ENCODE measurements at places on chromosomes 3 and 15.

GRCh38 chr3:22372292-22373062 lies 621.5 kb upstream of the ZNF385D start:
- DNase-seq: peak; percentile 60

DNA sequence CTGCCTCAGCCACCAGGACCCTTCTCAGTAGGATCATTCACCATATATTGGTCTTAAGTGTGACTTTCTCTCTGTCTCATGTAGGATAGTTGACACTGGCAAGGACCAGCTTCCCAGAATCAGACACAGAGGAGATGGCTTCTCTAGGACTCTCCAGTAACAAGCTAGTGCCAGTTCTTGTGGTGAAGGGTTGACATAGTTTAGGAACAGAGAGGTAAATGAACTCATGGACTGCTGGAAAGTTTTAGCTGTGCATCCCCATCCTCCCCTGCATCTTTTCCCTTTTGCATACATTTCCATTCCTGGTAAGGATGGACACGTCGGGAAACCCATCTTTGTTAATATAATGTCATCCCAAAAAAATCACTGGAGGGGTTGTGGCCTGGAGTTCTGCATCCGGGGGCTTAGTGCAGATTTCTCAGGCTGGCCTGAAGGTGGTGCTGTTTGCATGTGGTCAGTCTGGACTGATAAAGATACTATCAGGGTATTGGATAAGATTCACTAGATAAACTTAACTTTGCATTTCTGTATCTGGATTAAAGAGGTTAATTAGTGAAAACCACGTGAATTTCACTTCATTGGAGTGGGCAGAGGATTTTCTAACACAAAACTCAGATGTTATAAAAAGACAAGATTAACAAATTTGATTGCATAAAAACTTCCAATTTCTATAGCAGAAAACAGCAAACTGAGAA lies 110.8 kb downstream of the TBC1D2B start:
- DNase-seq: no peak

DNA sequence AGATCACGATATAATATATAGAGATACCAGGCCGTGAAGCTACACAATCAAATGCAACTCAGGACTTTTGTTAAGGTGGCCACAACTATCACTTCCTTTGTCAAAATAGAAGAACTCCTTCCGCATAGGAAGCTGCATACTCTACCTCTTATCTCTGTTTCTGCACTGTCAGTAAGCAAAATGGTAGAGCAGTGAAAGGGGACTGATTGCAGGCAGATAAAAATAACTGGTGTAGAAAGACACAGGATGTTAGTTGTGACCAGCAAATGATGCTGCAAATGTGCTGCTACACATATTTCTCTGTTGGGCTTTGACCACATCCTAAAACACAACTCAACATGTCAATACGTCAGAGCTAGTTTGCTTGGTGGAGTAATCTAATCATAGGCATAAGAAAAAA lies 16.3 kb upstream of the TRAT1 start:
- no peak for DNase-seq

- no peak for DNase-seq
These were observed 273.3 kb downstream of the NSUN3 start for GRCh38 chr3:94336046-94336753.

GRCh38 chr15:66775127-66776105 lies 73.4 kb downstream of the SMAD6 start:
- DNase-seq: peak; percentile 88

GRCh38 chr3:87828046-87828445 lies 230.8 kb downstream of the CGGBP1 start:
- DNase-seq: no peak

GRCh38 chr3:98809557-98809956 lies 46.4 kb downstream of the ST3GAL6 start:
- no peak for DNase-seq

GRCh38 chr15:65829130-65829764 lies 37.2 kb upstream of the DENND4A start:
- DNase-seq: peak; percentile 47

DNA sequence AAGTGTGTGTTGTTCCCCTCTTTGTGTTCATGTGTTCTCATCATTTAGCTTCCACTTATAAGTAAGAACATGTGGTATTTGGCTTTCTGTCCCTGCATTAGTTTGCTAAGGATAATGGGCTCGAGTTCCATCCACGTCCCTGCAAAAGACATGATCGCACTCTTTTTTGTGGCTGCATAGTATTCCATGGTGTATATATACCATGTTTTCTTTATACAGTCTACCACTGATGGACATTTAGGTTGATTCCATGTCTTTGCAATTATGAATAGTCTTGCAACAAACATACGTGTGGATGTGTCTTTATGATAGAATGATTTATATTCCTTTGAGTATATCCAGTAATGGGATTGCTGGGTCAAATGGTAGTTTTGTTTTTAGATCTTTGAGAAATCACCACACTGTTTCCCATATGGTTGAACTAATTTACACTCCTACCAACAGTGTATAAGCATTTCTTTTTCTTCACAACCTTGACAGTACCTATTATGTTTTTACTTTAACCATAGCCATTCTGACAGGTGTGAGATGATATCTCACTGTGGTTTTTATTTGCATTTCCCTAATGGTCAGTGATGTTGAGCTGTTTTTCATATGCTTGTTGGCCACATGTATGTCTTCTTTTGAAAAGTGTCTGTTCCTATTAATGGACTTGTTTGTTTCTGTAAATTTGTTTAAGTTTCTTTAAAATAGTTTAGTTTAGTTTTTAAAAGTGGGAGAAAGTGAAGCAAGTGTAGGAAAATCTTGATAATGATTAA lies 21.9 kb upstream of the SLC30A4 start:
- DNase-seq: no peak

DNA sequence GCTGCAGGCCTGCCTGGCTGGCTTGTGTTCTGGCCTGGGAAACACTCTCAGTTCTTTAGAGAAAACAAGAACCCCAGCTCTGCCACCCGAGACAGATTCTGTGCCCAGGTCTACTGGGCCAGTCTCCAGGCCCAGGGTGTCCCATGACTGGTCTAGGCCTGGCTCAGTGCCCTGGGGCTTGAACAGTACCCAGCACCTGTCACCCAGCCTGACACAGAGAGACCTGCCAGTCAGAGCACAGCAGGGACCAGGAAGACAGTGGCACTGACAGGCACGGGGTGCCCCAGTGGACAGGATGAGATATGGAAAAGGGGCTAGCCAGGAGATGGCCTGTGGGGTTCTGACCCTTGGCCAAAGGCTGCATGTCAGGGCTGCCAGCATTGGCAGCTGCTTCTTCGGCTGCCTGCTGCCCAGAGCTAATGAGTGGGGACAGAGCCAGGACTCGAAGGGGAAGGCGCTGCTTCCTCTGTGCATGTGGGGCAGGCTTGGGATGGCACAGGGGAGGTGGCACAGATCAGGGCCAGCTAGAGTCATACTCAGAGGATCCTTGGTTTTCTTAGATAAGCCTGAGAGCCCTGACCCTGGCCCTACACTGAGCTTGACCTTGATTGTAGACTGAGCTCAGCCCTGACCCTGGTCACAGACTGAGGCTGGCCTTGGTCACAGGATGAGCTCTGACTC lies 15.1 kb downstream of the CCDC33 start:
- no peak for DNase-seq

- DNase-seq: peak; percentile 66
These were observed 14.5 kb upstream of the ONECUT1 start for GRCh38 chr15:52804526-52805081.

GRCh38 chr15:25703726-25704125 lies 159.4 kb downstream of the ATP10A start:
- no peak for DNase-seq

- DNase-seq: no peak
These were observed 1106.8 kb downstream of the IGSF11 start for GRCh38 chr3:117927825-117928224.

- no peak for DNase-seq
These were observed 59.9 kb downstream of the CCNL1 start for GRCh38 chr3:157100096-157100477.

DNA sequence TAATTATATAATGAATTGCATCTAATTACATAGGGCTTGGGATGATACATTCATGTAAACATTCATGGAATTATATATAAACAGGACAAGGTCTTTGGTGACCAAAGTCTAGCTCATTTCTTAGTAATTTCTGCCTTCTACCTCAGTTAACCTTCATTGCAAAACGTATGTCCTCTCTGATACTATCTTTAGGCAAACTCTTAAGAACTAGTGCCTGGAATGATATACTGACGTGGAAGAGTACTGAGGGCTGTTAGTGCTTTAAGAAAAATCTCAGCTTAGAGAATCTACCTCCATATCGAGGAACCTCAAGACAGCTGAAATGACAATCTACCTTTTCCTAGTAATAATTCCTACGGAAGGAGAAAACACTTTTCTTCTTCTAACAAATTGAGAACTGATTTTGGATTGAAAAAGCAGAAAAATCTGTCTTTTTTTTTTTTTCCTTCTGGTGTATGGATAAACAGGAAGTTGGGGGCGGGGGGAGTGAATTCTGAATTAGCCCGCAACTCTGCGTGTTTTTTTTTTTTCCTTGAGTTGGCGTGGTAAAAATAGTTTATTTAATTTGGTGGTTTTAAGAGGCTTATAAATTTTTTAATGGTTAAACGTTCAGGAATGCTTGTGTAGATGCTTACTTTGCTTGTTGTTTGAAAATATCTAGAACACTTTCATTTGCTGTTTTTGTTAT lies 43.2 kb downstream of the RARB start:
- no peak for DNase-seq

DNA sequence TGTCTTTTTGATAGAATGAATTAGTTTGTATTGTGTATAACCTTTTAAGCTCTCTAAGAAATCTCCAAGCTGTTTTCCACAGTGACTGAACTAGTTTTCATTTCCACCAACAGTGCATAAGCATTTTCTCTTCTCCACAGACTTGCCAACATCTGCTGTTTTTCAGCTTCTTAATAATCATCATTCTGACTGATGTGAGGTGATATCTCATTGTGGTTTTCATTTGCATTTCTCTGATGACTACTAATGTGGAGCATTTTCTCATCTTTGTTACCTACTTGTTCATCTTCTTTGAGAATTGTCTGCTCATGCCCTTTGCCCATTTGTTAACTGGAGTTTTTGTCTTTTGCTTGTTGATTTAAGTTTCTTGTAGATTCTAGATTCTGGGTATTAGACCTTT lies 777.5 kb downstream of the OTOL1 start:
- no peak for DNase-seq

- DNase-seq: peak; percentile 50
These were observed 663.7 kb downstream of the AGBL1 start for GRCh38 chr15:86743283-86743903.

DNA sequence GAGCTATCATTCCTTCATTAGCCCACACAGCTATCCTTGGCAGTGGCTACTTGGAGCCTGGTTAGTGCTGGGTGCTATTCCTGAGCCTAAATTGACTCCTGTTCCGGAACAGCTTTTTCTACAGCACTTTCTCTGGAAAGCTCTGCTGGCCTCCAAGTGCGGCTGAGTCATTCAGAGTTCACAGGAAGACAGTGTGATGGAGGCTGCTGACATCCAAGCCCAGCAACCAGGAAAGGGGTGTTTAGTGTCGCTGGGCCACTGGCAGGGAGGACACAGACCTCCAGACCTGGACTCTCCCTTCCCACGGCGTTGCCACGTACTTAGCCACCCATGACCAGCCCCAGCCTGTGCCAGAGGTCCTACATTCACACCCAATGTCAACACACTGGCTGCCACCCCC lies 28.7 kb downstream of the CACNA2D2 start:
- DNase-seq: no peak

- no peak for DNase-seq
These were observed 77.3 kb downstream of the WNT5A start for GRCh38 chr3:55409806-55410205.

DNA sequence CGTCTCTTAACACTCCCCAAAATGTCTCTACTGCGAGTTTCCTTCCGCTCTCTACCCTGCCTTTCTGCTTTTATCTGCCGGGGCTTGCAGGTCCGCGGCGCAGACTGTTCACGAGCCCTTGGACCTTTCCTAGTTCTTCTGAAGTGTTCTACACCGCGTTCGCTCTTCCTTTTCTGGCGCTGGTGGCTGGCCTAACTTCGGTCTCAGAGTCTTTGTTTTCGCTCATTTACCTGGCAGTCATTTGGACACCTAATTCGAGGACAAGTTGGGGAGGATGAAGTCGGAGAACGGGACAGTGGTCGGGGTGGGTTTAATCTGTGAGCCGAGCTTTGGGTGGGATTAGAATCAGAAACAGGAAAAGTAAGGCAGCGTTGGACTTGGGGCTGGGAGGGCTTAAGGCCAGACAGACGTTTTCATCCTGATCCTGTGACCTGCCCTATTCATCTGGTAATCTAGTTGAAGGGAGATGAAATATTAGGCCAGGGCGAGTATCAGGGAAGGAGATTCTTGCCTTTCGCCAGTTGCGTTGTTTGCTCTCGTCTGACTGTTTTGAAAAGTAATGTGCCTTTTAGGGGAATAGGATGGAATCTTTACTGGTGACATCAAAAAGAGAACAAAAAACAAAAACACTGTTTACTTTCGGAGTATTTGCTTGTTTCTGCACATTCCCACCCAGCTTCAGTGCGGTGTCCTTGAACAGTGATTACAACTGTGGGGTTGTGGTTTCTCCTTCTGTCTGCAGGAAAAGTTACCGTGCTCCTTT lies 1.8 kb downstream of the DIPK2A start:
- DNase-seq: peak; percentile 93
